AG08395 (cell line): ENCODE measurements at places on chromosomes 11 and 22.

DNA sequence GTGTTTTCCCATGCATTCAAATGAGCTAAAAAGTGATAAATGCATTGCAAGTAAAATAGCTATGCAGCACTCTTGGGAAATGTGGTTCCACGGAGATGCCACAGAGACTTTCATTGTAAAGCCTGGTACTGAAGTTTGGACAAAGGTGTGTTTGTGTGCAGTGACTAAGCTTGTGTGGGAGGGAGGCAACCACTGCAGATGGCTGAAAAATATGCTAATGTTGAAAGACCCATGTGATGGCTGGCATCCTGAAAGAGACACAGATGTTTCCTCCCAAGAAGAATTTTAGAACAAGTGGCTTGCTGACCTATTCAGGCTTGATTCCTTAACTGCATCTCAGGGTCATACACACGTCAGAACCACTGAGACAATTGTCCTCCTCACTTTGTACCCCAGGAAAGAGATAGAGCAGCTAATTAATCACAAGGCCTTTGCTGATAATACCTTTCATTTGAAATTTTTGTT, 73.8 kb downstream of the FAM76B start:
- DNase-seq: no peak

DNA sequence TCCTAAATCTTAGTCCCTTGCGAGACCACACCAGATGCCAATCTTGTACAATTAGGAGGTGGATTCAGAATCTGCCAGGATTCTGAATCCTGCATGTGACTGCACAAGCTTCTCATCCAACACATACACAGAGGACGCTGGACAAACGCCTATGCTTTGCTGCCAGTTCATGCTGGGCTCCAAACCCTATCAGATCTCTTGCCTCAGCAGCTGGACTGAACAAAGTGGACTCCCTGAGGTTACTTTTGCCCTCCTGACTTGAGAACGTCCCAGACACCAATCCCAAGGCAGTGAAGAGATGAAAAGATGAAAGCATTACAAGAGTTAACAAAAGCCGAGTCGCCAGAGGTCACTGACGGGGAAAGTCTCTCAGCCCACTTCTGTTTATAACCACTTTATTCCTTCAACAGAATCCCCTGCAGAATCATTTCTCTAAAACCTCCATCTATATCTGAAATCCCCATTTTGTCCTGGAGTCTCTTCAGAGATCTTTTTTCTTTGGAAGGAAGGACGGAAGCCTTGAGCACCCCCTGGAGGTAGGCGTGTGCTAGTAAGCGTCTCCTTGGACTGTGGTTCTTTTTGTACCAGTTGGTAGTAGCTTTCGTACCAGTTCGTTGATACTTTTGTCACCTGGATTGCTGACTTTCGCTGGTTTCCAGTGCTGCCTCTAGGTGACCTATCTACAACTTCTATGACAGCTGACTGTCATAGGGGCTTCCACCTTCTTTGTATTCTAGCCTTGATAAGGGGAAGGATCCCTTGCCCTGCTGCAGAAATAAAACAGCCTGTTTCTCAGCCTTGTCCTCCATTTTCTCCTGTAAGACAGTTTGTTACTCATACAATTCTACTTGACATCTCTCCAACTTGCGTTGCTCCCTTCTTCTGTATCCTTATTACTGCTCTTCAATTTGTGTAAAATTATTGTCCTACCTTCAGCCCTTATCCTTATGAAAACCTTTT, 26.1 kb upstream of the EED start:
- peak; percentile 89 for DNase-seq

- DNase-seq: peak; percentile 18
These were observed 58.8 kb downstream of the LIF start for GRCh38 chr22:30187529-30188407.

- DNase-seq: no peak
These were observed 3.5 kb downstream of the PLXNB2 start for GRCh38 chr22:50303848-50304527.

- DNase-seq: no peak
These were observed 96.9 kb upstream of the CTSC start for GRCh38 chr11:88434333-88434976.

DNA sequence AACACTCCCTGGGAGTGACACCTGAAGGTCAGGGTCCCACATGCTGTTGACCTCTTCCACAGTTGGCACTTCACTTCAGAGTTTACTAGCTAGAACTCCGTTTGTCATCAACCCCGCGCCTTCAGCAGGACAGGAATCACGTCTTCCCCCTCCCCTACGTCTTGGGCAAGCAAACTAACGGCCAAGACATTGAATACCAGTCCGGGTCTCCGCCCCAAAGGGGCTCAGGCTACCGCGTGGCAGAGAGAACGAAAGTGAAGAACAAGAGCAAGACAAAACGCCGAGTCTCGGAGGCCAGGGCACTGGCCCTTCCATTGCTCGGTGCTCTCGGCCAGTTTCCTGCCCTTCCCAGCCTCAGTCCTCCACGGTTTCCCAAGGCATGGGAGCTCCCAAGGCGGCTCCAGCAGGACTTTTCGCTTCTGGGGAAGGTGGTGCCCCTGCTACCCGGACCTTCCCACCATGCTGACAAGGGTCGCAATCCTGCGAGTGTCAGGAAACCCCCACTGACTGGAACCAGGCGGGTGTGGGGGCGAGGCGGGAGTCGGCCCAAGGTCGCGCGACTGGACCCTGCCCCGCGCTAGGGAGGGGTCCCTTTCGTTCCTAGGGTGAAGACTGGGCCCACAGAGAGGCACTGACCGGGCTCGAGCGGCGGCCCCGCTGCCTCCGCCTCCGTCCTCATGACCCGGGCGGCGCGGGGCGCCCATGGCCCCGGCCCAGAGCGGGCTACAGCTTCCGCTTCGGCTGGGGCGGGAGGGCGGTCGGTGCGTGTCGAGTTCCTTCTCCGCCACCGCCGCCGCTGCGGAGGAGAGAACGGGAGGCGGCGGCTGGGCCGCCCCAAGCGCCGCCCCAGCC, at the start of gene GUCD1:
GUCD1 (minus strand) TSS at position 826 of the 852 bp plus-strand sequence; CDS start at position 679, 147 bp downstream.
- DNase-seq: peak; percentile 25

GRCh38 chr11:107043242-107044006, 25.1 kb upstream of the GUCY1A2 start:
- peak; percentile 79 for DNase-seq

- no peak for DNase-seq
These were observed 2.5 kb downstream of the DDIAS start for GRCh38 chr11:82903843-82904586.

- DNase-seq: no peak
These were observed 155.5 kb upstream of the PITPNB start for GRCh38 chr22:28074526-28074925.

- no peak for DNase-seq
These were observed 22.1 kb downstream of the GNAZ start for GRCh38 chr22:23092217-23092955.

GRCh38 chr11:116109228-116109627, 605.0 kb upstream of the CADM1 start:
- DNase-seq: no peak
